ENCODE measurements at places on chromosomes 2 and 18.
A peak's percentile ranks its signal among the peaks of the same experiment; 100 is the strongest.

DNA sequence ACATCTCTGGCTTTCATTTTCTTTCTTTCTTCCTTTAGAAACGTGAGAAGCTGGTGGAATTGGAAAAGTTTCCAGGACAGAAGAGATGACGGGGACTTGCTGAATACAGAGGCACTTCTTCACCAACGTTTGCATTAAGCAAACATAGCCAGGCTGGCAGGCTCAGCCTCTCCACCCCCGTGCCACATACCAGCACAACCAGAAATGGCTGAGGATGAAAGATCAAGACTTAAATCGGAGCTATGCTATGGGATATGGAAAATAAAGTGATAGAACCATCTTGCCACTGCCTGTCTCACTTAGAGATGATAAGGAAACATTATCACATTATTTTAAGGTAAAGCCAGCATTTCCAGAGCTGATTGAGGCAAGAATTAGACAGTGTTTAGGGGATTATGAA lies 483.3 kb downstream of the BCL11A start:
- no peak for DNase-seq

DNA sequence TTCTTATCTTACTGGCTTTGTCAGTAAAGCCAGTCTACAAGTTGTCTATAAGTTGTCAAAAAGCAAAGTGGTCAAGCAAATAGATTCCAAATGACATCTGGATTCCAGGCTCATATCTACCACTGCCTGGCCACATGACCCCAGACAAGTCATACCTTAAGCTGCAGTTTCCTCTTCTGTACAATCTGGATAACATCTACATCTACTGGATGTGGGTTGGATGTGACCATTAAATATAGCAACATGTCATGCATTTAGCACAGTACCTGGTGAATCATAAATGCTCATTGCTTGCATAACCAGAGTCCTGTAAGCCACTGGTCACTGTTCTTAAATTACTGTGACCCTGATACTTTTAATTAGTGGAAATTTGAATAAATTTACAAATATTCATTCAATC lies 16.8 kb downstream of the COBLL1 start:
- no peak for DNase-seq

DNA sequence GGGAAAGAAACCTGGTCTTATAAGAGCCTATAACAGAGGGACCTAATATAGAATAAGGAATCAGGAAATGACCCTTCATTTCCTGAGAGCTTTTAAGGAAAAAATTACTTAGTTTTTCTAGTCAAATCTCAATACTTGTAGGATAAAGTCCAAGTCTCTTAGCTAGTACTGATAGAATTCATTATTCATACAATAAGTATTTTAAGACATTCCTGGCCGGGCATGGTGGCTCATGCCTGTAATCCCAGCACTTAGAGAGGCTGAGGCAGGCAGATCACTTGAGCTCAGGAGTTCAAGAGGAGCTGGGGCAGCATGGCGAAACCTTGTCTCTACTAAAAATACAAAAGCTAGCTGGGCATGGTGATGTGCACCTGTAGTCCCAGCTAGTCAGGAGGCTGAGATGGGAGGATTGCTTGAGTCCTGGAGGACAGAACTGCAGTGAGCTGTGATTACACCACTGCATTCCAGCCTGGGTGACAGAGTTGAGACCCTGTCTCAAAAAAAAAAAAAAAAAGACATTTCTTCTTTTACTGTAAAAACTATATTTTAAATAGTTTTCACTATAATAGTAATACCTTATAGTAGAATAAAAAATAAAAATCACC lies 3.2 kb downstream of the RAB3GAP1 start:
- no peak for DNase-seq

- DNase-seq, result no peak
Measured at GRCh38 chr2:120600786-120601185, 134.9 kb upstream of the GLI2 start.

- no peak for DNase-seq
Measured at GRCh38 chr2:216370961-216371712, 1.1 kb downstream of the MARCHF4 start.

DNA sequence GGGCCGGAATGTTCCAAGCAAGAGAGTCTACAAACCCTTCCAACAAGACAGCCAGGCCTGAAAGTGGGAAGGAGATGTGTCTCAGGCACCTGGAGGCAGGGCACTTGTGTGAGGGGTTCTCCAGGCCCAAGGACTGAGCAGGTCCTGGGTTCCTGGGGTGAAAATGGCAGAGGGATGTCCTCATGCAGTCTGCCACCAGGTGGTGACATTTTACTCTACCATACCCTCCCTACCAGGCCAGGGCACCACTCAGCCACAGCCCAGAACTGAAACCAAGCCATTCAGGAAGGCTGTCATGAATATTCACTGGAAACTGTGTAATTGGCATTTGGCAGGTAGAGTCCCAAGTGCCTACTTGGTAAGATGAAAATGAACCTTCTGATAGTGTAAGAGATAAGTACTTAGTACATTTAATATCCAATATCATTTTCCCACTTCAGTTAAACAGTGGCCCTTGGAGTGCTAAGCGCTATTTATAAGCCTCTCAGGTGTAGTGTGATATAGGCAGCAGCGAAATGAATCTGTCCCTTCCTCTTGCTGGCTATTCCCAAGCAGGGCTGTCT lies 185.1 kb downstream of the MYO5B start:
- DNase-seq, result peak; percentile 37

DNA sequence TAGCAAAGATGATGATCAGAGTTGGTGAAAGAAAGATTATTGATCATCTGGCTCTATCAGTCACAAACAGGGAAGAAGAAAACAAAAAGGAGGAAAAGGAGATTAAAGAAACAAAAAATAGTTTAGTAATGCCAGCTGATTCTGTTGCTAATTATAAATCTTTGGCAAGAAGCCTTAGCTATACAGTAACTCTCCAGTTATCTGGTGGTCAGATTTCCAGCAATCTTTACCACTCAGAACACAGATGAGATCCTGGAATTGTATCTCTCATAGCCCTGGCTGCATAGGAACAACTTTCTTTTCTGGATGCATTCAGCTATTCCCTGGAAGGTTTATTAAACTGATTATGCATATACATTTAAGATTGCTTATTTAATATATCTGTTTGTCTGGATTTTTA lies 256.8 kb upstream of the ZEB2 start:
- DNase-seq, result no peak

- peak; percentile 18 for DNase-seq
Measured at GRCh38 chr2:200305797-200306195, 697 bp upstream of the SPATS2L start.

DNA sequence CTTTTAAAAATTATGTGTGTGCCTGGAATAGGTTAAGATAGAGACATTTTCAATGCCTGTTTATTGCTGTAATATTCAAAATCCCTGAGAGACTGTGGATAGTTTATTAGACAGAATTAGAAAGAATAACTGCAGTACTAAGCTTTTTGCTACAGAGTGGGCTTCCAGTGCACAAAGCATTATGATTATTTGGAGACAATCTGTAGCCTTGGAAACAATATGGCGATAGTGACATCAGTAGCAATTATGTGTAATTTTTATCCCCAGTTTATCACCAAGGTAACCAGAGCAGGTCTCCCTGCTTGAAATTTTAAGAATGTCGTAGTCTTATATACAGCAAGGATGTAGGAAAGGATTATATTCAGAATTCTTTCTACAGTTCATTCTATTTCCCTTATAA lies 100.0 kb downstream of the MYO3B start:
- no peak for DNase-seq

- DNase-seq, result no peak
Measured at GRCh38 chr2:149729586-149729985, 142.0 kb upstream of the MMADHC start.

- DNase-seq, result no peak
Measured at GRCh38 chr2:144099780-144100377, 420.0 kb downstream of the ZEB2 start.

DNA sequence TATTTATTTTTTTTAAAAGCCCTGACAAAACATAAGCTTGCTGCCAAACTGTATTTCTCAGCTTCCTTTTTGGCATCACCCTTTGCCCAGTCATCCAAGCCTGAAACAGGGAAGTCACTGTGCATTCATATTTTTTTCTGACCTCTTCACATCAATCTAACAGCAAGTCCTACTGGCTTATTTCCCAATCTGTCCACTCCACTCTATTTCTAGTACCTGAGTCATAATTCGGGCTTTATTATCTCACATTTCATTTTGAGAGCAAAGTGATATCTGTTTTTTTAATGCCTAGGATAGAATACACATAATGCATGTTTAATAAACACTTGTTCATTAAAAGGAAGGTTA lies 5.1 kb downstream of the HNMT start:
- DNase-seq, result no peak

- no peak for DNase-seq
Measured at GRCh38 chr18:5196253-5197031, 615 bp downstream of the AKAIN1 start.

DNA sequence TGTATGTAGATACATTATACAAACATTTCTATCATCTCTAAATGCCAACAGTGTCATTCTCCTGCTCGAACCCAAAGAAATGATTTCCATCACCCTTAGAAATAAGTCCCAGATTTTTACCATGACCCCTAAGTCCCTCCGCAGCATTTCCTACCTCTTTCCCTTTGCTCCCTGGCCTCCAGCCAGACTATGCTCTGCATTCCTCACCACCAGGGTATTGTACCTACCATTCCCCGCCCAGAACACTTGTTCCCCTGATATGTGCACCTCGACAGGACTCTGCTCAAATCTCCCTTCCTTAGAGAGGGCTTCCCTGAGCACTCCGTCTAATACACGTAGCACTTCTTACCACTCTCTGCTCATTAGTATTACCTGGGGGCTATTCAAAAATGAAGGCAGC lies 630.2 kb downstream of the ARHGAP15 start:
- DNase-seq, result no peak

DNA sequence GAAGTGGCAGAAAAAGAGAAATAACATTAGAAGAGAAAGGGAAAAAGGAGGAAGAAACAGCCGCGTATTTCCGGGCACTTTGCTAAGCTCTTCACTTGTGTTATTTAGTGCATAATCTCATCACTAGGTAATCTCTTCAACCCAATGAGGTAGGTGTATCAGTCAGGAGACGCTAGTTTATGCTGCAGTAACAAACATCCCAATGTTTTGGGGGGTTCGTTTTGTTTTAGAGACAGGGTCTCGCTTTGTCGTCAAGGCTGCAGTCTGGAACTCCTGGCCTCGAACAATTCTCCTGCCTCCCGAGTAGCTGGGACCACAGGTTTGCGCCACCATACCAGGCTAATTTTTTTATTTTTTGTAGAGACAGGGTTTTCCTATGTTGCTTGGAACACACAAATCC lies 61.7 kb downstream of the ZFP36L2 start:
- no peak for DNase-seq

DNA sequence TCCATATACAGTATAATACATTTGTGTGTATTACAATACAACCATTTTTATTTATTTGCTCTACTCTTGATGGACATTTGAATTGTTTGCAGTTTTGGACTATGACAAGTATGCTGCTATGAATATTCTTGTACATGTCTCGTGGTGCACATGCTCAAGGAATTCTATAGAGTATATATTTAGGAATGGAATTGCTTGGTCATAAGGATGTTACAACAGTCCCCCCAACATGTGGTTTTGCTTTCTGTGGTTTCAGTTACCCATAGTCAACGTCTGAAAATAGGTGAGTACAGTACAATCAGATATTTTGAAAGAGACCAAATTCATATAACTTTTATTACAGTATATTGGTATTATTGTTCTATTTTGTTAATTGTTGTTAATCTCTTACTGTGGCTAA lies 24.1 kb upstream of the PLEKHM3 start:
- no peak for DNase-seq

- no peak for DNase-seq
Measured at GRCh38 chr2:35495182-35495581, 860.4 kb upstream of the CRIM1 start.

DNA sequence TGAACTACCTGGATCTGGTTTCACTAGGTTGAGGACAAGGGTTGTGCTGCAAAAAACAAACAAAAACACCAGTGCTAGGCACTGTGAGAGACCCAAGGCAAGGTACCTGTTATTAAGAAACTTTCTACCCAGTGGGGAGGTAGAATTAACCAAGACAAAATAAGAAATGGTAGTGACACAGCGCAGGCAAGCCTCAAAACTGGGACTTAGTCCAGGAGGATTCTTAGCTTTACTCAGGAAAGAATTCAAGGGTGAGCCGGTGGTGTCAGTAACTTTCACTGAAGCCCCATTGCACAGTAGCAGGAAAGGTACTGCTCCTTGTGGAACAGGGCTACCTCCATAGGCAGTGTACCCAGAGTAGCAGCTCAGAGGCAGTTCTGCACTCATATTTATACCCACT lies 131.6 kb downstream of the SCG2 start:
- DNase-seq, result no peak

- no peak for DNase-seq
Measured at GRCh38 chr18:70149616-70150301, 55.7 kb downstream of the RTTN start.

DNA sequence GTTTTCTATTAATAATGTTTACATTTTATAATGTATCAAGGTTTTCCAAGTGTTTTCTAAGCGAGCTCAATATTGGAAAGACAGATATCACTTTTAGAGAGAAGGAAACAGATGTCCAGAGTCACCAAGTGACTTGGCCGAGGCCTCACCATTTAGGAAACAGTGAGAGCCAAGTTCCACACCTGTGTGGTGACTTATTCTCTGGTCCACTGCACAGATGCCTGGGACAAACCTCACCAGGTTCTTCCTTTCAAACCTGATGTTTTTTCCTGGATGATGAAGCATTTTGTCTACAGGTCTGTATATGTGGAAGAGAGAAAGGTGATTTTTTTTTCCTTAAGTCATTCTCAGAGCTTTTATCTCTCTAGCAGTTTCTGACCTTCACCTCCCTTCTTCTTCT lies 280.7 kb downstream of the LPIN1 start:
- no peak for DNase-seq

DNA sequence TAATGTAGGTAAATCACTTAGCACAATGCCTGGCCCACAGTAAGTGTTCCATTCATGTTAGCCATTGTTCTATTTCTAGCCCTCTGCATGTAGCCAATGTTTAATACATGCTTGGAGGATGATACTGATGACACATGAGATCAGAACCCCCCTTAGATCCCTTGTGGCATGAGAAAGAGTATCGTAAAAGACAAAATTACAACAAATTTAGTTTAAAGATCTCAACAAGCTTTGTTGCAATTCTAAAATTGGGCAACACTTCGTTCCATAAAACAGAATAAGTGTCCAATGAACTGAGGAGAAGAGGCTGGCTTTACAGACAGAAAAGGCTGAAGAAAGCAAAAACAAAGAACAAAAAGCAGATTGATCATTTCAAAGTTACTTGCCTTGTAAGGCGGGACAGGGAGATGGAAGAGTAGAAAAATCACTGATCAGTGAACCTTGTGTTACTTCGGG lies 148.7 kb upstream of the SLC1A4 start:
- no peak for DNase-seq

GRCh38 chr2:30679426-30680088 lies 127.7 kb downstream of the CAPN13 start:
- DNase-seq, result no peak

- DNase-seq, result no peak
Measured at GRCh38 chr2:30732876-30733275, 74.4 kb downstream of the CAPN13 start.
